ENCODE measurements at places on chromosomes 12 and 14.

GRCh38 chr12:94287245-94287628 is 138.9 kb downstream of the PLXNC1 start:
- no peak for DNase-seq

- no peak for DNase-seq
Observed at GRCh38 chr14:104307627-104308401, 169.4 kb downstream of the KIF26A start.

GRCh38 chr12:111190741-111191526 is 178.0 kb downstream of the PHETA1 start:
- no peak for DNase-seq

GRCh38 chr12:56718149-56718548 is 7.0 kb downstream of the NACA start:
- no peak for DNase-seq

DNA sequence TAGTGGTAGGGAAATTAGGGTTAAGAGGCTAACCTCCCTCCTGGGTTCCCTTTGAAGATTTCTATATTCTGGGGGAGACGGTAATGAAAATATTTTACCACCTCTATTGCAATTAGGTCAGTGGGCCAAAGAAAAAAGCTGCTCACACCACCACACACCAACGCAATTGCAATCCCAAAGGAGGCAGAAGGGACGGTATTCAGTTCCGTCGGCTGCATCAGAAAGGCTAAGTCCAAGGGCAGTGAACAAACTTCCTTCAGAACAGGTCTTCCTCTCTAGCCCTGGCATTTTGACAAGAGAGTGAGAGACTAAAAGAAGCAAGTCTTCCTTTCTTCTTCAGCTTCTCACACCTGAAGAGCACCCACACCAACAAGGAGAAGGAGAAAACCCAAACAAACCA is 51.2 kb downstream of the OTX2 start:
- DNase-seq: no peak

GRCh38 chr14:94048691-94049624 is 22.8 kb downstream of the OTUB2 start:
- no peak for DNase-seq

DNA sequence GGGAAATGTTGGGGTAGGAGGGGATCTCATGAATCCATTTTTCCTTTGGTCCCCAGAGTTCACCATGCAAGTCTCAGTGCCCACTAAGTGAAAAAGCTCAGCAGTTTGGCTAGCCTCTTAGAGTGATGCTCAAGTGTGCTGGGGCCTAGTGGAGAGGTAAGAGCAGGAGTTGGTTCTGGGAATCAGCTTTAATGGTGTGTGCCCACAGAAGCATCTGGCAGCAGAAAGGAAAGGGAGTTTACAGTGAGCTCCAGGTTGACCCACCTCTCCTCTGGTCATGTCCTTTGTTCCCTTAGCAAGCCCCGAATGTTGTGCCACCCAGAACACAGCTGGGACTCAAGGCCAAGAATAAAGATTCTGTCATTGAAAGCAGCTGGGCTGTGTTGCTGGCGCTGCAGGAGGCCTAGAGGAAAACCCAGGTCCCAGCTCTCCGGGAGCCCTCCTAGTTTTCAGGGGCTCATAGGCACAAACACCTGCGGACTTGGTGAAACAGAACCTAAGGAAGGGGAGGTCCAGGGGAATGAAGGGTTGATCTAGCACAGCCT is 320.8 kb downstream of the ZFP36L1 start:
- no peak for DNase-seq

- no peak for DNase-seq
Observed at GRCh38 chr14:78346747-78347146, 176.6 kb downstream of the NRXN3 start.

GRCh38 chr14:41570415-41571155 is 36.1 kb upstream of the LRFN5 start:
- no peak for DNase-seq

DNA sequence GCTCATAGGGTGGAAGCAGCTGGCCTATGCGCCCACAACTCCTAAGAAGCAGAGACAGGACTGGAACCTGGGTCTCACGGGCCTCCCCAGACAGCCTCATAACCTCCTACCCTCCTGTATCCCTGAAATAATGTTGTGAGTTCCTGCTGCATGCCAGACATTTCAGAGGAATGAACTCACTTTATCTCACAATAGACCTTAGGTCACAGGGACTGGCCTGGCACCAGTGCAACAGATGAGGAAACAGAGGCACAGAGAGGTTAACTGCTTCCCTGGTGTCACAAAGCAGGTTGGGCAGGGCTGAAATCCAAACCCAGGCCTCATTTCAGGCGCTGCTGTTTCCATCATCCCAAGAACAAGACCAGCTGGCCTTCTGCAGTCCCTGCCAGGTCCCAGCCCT is 5.3 kb downstream of the PHETA1 start:
- DNase-seq: no peak

DNA sequence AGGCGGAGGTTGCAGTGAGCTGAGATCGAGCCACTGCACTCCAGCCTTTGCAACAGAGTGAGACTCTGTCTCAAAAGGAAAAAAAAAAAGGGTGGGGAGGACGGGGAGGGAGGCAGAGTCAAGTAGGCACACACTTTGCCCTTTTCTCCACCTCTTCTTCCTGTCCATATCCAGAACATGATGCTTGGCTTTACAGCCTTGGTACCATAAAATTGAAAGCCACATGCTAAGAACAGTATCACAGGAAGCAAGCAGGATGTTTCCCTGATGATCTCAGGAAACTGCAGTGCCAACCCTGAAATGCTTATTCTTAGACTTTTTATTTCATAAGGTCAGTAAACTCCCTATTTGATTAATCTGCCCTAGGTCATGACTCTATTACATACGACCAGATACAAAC is 32.5 kb upstream of the YAF2 start:
- DNase-seq: no peak

DNA sequence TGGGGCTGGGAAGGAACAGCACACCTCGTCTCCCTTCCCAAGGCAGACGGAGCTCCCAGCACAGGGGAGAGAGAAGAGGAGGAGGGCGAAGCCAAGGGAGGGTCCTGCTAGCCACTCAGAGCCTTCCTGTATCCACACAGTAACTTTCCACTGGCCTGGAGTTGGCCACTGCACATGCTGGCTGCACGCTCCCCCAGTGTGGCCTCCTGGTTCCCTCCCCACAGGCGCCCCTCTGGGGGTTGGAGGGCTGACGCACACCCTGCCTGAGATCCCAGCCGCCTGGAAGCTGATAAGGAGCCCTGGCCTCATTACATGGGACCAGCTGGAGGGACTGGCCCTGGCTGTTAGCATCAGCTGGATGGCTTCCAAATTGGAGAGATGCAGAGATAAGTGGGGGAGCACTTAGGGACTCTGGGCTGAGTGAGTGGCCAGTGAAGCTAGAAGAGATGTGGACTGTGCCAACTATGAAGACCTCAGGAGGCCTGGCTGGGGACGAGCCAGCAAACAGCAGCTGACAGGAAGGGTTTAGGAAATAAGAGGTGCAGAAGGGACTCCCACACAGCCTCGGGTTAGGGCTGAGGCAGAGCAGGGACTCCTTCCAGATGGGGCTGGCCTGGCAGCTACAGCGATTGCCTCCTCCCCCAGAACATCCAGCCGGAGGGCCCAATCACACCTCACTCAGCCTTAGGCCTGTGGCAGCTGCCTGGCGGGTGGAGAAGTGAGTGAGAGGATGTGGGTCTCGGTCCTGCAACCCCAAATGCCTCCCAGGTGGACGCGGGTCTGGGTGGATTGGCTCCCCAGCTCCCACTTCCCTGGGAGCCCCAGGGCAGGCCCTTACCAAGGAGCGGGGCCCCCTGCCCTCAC is 26.3 kb upstream of the BCDIN3D start:
- DNase-seq: no peak

DNA sequence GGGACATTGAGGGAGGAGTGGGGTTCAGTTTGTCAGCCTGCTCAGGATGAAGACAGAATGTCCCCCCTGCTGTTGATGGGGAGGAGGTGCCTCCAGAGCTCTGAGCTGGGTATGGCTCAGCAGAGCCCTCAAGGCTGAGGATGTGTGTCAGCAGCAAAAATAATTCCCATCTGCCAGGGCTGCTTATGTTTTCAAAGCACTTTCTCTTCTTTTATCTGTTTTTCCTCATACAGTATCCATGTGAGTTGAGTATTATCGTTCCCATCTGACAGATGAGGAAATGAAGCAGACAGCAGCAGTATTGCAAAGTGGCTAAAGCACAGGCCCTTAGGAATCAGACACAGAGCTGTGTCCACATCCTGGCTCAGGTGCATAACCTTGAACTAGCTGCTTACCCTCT is 94.1 kb downstream of the SLC8A3 start:
- DNase-seq: no peak

GRCh38 chr12:20415028-20415427 is 46.7 kb downstream of the PDE3A start:
- no peak for DNase-seq

GRCh38 chr14:94179244-94179643 is 5.1 kb downstream of the PPP4R4 start:
- no peak for DNase-seq

DNA sequence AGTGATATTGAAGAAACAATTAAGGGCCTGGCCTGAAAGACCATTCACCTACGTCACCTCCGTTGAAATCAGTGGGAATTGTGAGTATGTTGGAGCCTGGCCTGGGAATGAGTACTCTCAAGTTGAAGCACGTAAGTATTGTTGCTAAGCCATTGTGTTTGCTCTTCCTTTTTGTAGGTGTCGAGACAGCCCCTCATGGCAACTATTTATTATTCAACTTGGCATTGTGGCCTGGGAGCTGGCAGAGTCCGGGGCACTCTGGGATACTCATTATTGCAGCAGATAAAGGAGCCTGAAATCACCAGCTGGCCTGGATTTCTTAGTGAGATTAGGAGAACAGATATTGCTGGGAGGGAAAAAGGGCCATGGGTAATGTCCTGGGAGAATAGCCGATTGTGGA is 147.4 kb downstream of the C12orf75 start:
- no peak for DNase-seq

- DNase-seq: no peak
Observed at GRCh38 chr14:98347686-98348085, 924.3 kb downstream of the BCL11B start.

- no peak for DNase-seq
Observed at GRCh38 chr12:123113026-123113425, 37.9 kb downstream of the PITPNM2 start.

DNA sequence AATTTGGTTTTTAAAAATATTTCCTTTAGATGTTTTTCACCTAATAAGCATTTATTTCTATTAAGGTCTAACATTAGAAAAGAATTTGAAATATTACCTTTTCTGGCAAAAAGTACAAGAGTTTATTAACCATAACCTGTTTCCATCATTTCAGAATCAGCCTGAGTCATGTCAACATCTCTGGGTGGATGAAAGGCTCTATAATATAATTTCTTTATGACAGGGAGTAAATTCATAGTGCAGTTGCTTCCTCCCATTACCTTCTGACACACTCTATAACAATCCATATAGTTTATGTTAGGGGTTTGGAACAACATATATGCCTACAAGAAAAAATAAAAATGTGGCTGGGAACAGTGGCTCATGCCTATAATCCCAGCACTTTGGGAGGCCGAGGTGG is 134.5 kb downstream of the SLC2A13 start:
- no peak for DNase-seq

- no peak for DNase-seq
Observed at GRCh38 chr14:97106609-97107008, 309.4 kb downstream of the VRK1 start.

GRCh38 chr12:26153421-26154154 is 28.8 kb upstream of the BHLHE41 start:
- DNase-seq: no peak

GRCh38 chr14:32991691-32992090 is 53.0 kb downstream of the NPAS3 start:
- no peak for DNase-seq

- peak; percentile 28 for DNase-seq
Observed at GRCh38 chr14:24398653-24399446, at the start of gene NYNRIN. Gene NYNRIN (plus strand): TSS chr14:24399003. CDS start chr14:24399247, 244 bp downstream.

- DNase-seq: no peak
Observed at GRCh38 chr14:69317102-69317755, 57.3 kb downstream of the GALNT16 start.

All from activated CD8-positive, alpha-beta memory T cell treated with anti-CD3 and anti-CD28 coated beads, Interleukin-2, amount 50 U/mL, for 4 hours (primary cell).